ENCODE measurements at places on chromosomes 1 and 21.

GRCh38 chr1:54298284-54299033, 98.5 kb downstream of the MRPL37 start:
- DNase-seq = no peak

GRCh38 chr1:180507795-180508724, 5.7 kb upstream of the ACBD6 start:
- no peak for DNase-seq

DNA sequence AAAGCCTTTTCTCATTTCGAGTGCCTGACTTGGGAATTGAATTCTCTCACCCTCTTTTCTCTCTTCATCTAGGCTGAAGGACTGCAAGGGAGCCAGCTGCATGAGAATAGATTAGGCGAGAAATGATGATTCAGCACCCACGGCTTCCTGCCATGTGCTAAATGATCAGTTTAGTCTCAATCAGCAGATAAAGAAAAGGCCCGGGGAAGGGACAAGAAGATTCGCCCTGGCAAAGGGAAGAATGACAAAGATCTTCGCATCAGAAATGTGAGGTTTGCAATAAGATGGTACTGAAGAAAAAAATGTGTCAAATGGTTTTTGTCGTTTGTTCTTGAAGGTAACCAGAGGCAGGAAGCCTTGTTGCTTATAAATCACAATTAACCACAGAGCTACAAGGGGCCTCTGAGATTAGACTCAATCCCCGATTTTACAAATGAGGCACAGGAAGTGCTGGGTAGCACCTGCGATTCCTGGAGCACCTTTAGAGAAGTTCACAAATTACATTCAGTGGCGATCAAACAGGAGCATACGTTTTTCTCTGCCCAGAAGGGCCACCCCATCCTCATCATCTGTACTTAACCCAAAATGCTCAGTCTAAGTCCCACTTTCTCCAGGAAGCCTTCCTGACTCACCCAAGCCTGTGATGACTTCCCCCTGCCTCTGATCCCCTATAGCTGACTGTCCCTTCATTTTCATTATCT, 183.4 kb downstream of the ZNF281 start:
- no peak for DNase-seq

DNA sequence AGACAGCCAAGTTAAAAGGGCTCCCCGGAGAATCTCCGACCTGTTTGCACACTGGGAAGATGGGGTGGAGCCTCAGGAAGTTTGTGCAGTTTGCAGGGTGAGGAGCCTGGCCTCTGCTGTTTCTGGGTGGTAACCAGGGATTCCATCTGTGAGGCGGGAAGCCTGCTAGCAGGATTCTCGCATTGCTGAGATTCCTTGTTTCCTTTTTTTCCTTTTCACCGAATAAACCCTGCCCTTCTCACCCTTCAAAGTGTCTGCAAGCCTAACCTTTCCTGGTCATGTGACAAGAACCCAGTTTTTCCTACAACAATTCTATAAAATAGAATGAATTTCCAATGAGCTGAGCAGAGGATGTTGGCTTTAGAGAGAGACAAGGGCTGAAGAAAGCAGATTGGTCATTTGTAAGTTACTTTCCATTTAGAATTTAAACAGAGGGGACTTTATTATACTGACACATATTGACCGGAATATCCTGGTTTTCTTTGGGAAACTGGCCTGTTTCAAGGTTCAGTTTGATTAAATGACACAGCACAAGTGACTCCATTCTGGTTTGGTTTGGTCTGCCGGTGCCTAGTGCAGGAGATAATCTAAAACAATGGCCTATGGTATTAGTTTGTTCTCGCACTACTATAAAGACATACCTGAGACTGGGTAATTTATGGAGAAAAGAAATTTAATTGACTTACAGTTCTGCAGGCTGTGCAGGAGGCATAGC, 48.7 kb upstream of the DNAH14 start:
- no peak for DNase-seq

DNA sequence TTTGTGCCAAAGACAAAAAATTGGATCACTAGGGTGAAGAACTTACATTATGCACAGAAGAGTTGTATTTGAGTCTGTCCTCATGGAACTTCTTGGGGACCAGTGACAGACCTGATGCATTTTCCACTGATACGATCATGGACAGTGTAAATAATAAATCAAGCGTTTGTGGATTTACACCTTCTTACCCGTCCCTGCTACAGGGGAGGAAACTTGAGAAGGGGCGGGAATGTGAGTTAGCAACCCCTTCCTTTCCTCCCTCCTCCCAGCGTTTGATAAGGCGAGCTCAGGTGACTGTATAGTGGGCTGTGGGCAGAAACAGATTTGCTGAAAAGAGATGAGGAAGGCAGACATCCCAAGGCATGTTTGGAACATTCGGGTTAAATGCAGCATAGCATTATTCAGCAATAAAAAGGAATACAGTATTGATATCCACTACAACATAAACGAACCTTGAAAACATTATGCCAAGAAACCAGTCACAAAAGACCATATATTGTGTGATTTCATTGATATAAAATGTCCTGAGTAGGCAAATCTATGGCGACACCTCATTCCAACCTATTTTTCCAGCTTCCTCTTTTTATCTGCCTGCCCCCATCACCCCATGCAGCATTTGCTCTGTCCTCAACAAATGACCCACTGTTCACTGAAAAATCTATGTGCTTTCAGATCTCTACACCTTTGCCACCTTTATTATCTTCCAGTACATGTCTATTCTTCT, 128.7 kb downstream of the ZZZ3 start:
- DNase-seq = no peak

- no peak for DNase-seq
Measured at GRCh38 chr1:26784023-26784871, 3.5 kb upstream of the PIGV start.

- no peak for DNase-seq
Measured at GRCh38 chr1:216721863-216722262, 1.4 kb downstream of the ESRRG start.

GRCh38 chr1:85867189-85867588, 159.0 kb upstream of the ZNHIT6 start:
- DNase-seq = no peak

DNA sequence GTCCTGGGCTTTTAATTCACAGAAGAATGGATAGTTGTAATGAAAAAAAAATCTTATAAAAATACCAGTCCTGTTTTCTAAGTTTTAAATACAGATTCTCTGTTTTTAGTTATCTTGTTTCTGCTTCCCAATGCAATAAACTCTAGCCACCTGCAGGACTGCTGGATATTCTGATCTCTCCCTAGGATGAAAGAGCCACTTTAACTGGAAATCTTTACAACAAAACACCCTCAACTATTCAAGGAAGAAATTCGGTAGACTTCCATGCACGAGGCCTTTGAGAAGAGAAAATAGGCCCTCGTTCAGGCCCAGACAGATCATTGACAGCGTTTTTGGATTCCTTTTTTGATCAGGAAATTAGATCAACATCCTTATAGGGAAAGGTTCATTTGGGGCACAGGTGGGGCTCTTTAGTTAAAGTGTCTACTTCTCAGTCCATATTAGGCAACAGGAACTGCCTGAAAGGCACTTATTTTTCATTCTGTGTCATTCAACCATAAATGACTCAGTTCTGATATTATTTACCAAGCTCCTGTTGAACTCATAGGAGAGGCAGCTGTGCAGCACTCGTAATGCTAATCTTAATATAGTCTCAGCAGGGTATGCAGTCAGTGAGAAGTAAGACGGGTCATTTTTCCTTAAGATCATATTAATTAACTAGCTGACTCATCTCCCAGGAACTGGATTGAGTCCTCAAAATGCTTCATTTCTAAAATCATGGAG, 71.1 kb upstream of the ERRFI1 start:
- DNase-seq = no peak

GRCh38 chr1:196997423-196997822, 20.1 kb downstream of the CFHR5 start:
- DNase-seq = no peak

DNA sequence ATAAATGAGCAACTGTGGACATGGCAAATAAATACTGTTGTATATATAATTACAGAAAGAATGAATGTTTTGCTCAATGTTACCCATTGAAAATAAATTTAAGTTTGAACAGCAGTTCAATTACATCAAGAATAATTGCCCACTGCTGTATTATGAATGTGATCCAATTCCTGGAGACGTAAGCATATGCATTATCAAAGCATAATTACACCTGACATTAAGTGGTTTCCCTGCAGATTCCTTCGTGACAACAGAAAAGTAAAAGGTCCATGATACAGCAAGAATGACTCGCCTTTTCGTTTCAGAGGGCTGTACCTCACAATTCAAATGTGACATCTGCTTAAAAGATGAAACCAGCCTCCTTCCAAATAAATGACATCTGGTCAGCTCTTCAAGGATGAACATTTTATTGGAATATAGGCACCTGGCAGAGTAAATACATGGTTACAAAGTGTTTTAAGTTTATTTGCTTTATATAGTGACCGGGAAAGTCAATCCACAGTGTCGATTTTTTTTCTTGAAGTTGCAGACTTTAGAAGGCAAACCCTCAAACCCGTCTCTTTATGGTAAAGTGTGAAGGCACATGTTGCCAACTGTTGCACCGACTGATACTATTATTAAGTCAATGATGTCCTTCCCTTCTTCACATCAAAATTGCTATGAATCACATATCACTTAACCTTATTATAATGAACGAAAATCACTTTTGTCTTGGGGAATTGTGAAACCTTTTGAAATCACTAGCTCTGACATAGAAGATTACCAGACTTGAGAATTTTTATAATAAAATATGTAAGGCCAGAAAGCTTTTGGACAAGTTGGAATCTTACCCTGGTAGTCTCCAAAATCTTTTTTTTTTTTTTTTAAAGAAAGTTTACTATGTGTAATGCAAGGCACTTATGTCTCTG, 36.2 kb upstream of the EDEM3 start:
- no peak for DNase-seq

DNA sequence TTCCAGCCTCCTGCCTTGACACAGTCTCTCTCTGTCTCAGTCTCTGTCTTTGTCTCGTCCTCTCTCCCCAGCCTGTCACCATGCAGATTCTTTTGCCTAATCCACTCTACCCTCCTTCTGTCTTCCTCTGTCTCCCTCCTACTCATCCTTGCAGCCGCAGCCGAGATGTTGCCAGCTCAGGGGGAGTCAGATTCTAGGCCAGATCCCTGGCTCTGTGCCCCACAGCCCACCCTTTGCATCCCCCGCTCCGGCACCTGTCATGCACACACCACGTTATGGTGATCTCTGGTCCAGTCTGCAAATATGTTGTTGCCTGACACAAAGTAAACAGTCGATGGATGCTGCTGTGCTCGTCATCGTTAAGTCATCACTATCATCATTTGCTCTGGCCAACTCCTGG, 35.5 kb upstream of the IGSF21 start:
- DNase-seq = no peak

DNA sequence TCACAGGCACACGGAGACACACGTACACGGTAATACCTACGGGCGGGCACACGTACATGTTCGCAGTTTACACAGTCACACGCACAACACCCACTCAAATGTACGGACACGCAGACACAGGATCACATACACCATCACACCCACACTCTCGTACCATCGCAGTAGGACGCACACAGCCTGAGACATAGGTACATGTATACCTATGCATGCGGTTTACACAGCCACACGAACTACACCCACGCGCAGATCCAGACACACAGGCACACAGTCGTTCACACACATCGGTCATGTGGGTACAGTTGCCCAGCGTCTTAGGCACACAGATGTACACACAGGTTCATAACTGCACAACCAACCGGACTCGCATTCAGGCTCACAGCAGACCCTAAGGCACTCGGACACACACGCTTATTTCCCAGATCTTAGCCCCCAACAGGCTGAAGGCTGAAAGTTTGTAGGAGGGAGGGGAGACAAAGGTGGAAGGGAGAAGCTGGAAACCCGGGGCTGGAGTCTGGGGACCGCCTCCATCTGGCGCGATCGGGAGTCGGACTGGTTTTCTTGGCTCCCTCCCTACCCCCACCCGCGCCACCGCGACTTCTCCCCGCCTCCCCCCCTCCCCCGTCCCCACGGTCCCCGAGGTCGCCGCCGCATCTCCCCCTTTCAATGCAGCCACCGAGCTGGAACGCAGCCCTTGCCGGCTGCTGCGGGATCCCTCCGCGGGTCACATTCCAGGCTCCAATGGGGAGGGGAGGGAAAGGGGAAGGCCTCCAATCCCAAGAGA, 51.9 kb upstream of the SYNC start:
- no peak for DNase-seq

DNA sequence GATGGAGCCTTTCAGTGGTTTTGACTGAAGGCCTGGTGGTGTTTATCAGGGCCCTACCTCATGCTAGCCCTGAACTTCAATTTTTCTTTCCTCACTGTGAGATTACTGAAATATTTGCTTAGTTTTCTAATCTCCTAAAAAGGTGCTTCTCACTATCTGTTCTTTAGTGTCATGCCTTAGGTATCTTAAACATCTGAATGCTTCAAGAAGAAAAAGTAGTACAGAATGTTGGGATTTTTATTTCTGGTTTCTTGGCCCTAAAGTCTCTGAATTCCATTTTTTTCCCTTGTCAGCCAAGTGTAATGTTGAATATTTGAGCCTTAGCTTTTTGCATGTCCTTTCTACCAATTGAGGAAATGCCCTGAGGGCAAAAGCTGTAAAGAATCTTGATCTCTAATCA, 47.9 kb upstream of the PRKACB start:
- no peak for DNase-seq

DNA sequence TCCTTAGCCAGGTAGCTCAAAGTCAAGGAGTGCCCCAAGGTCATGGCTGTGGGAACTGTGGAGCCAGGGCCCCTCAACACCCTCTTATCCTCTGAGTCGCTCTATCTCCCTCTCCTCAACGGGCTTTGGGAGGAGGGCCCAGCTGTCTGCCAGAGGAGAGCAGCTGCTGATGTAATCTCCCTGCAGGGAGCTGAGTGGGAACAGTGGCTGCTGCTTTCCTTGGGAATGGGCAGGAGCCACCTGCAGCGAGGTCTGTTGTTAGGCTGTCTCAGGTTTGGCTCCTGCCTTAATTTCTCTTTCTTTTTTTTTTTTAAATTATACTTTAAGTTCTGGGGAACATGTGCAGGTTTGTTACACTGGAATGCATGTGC, 58.8 kb upstream of the MAP1LC3C start:
- no peak for DNase-seq

GRCh38 chr1:183390561-183390960, 27.6 kb downstream of the NMNAT2 start:
- no peak for DNase-seq

DNA sequence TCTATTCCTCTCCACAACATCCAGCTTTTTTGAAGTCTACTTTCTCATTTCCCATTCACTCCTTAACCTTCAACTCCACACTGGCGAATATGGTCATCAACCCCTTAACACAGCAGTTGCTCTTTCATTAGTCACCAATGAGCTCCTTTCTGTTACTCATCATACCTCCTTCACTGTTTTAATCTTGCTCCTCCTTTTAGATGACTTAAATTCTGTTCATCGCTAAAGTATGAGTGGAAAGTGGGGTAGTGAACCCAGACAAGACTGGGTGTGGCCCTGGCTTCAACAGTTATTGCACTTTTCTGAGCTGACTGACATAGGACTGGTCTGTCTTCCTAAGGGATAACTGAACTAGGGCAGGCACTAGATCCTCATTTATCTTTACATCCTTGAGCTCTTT, 51.3 kb downstream of the AKT3 start:
- DNase-seq = no peak

DNA sequence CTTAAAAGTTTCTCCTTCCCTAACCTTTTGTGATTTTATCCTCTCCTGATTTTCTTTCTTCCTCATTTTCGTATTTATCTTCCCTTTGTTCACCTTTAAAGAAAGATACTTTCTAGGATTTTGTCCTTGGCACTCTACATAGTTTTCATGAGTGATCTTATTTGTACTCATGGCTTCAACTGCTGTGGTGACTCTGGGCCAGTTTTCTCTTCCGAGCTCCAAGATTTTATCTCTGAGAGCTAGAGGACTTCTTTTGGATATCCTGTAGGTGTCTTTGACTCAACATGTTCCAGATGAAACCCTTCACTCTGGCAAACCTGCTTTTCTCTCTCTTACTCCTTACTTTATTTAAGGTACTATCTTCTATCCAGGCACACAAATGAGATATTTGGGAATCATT, 53.7 kb upstream of the MACF1 start:
- DNase-seq = no peak

Measured in AML-193 (cell line).